ENCODE measurements at places on chromosomes 13 and 19. TPM values are rescaled to one million over a fixed set of nuclear protein-coding genes. Genes with fewer than 3 reads are reported as not detected.

DLEU7 gene
- not detected for polyA plus RNA-seq

POU2F2 gene
- 5.9 TPM for polyA plus RNA-seq

- no peak overlapping the region for H3K27ac ChIP-seq
- no peaks in the 10 kb centered on the region for H3K4me1 ChIP-seq
- no peaks in the 10 kb centered on the region for H3K36me3 ChIP-seq
- no peak for DNase-seq
Measured at GRCh38 chr13:25046274-25046984, 49.5 kb upstream of the PABPC3 start.

GRCh38 chr19:4866595-4867424, 657 bp downstream of the PLIN3 start:
- peak; percentile 83 for DNase-seq
- peak overlapping the region; percentile 66 for H3K4me3 ChIP-seq
- H3K27me3 ChIP-seq: no peaks in the 10 kb centered on the region

DNA sequence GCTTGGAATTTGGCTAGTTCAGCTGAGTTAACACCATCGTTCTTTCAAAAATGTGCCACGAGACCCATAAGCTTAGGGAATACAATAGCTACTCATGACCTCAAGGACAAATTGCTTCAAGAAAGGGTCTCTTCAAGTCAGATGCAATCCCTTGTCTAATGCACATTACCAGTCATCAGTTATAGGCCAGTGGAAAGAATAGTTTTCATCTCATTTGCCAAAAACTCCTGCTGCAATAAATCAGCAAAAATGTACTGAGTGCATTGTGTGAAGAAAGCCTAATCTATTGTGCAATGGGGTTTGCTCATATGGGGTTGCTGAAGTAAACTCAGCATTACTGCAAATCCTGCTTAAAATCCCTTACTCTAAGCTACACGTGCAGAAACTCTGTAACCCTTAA, 208.3 kb upstream of the NBEA start:
- H3K27me3 ChIP-seq: no peaks in the 10 kb centered on the region
- no peaks in the 10 kb centered on the region for H3K4me1 ChIP-seq
- H3K36me3 ChIP-seq: no peaks in the 10 kb centered on the region
- no peak overlapping the region for H3K27ac ChIP-seq
- no peak overlapping the region for H3K4me3 ChIP-seq

GRCh38 chr13:27450921-27451471, 632 bp upstream of the MTIF3 start:
- peak; percentile 82 for DNase-seq
- H3K27me3 ChIP-seq: no peaks in the 10 kb centered on the region
- H3K36me3 ChIP-seq: no peaks in the 10 kb centered on the region
- H3K4me3 ChIP-seq: peak overlapping the region; percentile 82
- H3K4me1 ChIP-seq: peaks cover 3% of the 10 kb centered on the region
